A549 treated with CORT108297 at 1 μM for 4 hours (cell line): ENCODE measurements at places on chromosomes 5 and 9. TPM values are rescaled to one million over a fixed set of nuclear protein-coding genes. Genes with fewer than 3 reads are reported as not detected.

SPATA31C1 gene
- total RNA-seq, result not detected in 5 replicates

PCAT7 gene
- total RNA-seq, result 0.47 to 0.97 TPM (median 0.78 TPM) in 5 replicates

TMEM161B gene
- 7.1 to 10.3 TPM (median 9.1 TPM) in 5 replicates for total RNA-seq

FGF10 gene
- total RNA-seq, result not detected in 5 replicates

PTGES2 gene
- total RNA-seq, result 76.5 to 104 TPM (median 94.8 TPM) in 5 replicates

ELOVL7 gene
- total RNA-seq, result 9.0 to 14.3 TPM (median 11.7 TPM) in 5 replicates

SLC23A1 gene
- 0.92 to 1.5 TPM (median 1.4 TPM) in 5 replicates for total RNA-seq

GARIN3 gene
- total RNA-seq, result not detected in 5 replicates

OTULINL gene
- 6.1 to 8.9 TPM (median 7.9 TPM) in 5 replicates for total RNA-seq

TAF1L gene
- 0.01 TPM in 1 of 5 replicates, not detected in the others for total RNA-seq

TMOD1 gene
- 2.3 to 2.9 TPM (median 2.5 TPM) in 5 replicates for total RNA-seq

RNF183 gene
- total RNA-seq, result 0.15 TPM in 1 of 5 replicates, not detected in the others

PCDHAC1 gene
- total RNA-seq, result 1.3 to 1.9 TPM (median 1.7 TPM) in 5 replicates

RASGRF2 gene
- 1.8 to 2.1 TPM (median 2.1 TPM) in 5 replicates for total RNA-seq

PGM5 gene
- 0.09 TPM in 1 of 5 replicates, not detected in the others for total RNA-seq

KCNN2 gene
- 0.06 to 0.20 TPM (median 0.12 TPM) in 5 replicates for total RNA-seq

LCN9 gene
- total RNA-seq, result not detected in 5 replicates

ZNF366 gene
- not detected in 5 replicates for total RNA-seq

DDX4 gene
- total RNA-seq, result not detected in 5 replicates

LECT2 gene
- total RNA-seq, result not detected in 5 replicates

PRR7 gene
- 13.2 to 40.2 TPM (median 35.2 TPM) in 5 replicates for total RNA-seq

CD274 gene
- total RNA-seq, result 1.6 to 2.6 TPM (median 2.3 TPM) in 5 replicates

CDKN2B gene
- not detected in 5 replicates for total RNA-seq

ABO gene
- not detected in 5 replicates for total RNA-seq
